ENCODE measurements at places on chromosomes 1 and 21.
A peak's percentile ranks its signal among the peaks of the same experiment; 100 is the strongest.

GRCh38 chr1:99370476-99370875 lies 106.2 kb downstream of the PLPPR4 start:
- no peak for DNase-seq

GRCh38 chr1:47638713-47639112 lies 200.9 kb downstream of the FOXD2 start:
- DNase-seq: no peak

DNA sequence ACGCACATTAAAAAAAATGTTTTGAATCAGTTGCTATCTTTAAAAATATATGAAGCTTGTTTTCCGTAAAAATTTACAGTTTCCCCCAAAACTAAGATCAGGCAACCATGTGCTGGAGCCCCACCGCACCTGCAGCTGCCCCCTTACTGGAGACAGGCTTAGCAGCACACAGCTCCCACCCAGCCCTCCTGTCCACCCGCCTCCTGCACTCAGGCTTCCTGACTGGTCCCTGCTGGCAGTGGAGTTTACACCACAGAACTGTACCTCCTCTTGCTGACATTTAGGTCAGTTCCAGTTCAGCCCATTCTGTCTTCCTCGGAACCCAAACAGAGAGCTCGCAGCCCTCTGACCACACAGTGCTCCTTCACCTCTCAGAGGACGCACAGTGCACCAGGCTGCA lies 2.1 kb downstream of the GPR161 start:
- DNase-seq: no peak

- DNase-seq: no peak
Measured at GRCh38 chr1:58755468-58755872, 28.4 kb downstream of the JUN start.

DNA sequence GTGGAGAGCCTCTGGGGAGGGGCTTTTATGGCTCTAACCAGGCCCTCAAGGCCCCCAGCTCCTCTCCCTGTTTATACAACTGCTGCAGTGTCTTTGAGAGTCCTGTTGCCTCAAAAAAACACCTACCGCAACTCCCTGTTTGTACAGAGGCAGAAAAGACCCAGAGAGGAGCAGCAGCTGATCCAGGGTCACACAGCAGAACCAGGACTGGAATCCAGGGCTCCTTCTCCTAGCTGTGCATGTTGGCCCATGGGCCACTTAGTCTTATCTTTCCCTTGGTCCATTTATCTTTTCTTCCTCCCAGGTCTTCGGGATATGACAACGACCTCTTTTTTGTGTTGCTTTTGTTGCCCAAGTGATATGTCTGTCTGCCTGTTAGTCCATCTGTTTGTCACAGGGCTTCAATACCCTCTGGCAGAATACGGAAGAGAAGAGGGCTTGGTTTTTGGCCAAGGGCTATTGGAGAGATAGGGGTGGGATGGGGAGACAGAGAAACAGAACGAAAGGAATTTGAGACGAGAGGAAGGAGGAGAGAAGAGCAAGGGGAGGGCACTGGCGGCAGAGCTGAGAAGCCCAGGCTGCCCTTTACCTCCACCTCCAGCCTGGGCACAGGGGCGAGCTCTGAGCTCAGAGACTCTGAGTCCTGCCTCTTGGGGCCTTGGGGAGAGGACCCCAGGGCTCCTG lies 33.5 kb upstream of the WASF2 start:
- DNase-seq: no peak

DNA sequence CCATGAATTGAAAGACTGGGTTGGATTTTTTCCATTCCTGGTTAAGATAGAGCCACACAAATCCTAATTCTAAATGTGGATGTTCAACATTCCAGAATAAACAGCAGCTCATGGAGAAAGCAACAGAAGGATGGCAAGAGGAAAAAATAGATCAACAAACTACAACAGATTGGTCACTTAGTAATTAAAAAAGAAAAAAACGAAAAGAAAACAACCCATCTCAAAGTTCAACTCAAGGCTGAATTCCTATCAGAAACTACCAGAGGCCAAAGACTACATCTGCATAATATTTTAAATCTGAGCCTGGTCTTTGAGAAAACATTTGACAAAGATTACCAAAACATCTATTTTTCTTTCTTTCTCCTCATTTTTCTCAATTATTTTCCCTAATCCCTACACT lies 69.9 kb downstream of the TGFBR3 start:
- DNase-seq: no peak

DNA sequence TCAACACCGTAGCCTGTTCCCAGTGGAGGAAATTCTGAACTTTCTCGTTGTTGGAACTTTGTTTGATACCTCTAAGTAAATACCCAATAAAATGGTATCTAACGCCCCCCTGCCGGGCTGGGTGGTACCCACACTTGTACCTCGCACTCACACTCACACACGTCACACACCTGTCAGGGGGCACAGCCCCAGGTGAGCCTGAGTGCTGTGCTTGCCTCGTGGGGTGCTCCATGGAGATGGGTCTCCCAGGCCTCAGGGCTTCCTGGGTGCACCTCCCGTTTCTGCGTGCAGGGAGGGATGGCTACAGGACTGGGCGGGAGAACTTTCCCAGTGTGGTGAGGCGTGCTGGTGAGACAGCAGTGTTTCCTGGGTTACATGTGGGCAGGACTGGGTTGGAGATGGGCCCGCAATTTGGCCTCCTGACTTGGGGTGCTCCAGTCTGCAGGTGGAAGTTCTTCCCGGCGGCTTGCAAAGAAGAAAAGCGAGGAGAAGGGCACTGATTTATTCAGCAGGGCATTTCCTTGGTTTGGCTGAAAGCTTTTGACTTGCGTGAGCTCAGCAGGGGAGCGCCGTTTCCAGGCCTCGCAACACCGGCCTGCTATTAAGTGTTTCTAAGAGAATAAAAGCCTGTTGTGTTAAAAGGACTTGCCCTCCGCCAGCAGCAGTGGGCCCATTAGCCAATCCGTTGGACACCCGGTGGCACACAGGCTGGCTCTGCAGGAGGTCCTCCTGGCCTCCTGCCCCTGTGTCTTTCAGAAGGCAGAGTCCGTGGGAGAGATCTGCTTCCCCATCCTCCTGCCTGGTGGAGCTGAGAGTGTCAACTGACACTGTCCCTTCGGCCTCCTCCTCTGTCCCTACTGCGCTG lies 79.7 kb downstream of the KIF26B start:
- peak; percentile 19 for DNase-seq

GRCh38 chr1:157496121-157496526 lies 56.2 kb downstream of the FCRL5 start:
- DNase-seq: no peak

GRCh38 chr1:37741662-37742061 lies 23.3 kb downstream of the EPHA10 start:
- no peak for DNase-seq

GRCh38 chr1:202648605-202649226 lies 61.5 kb downstream of the SYT2 start:
- DNase-seq: no peak

DNA sequence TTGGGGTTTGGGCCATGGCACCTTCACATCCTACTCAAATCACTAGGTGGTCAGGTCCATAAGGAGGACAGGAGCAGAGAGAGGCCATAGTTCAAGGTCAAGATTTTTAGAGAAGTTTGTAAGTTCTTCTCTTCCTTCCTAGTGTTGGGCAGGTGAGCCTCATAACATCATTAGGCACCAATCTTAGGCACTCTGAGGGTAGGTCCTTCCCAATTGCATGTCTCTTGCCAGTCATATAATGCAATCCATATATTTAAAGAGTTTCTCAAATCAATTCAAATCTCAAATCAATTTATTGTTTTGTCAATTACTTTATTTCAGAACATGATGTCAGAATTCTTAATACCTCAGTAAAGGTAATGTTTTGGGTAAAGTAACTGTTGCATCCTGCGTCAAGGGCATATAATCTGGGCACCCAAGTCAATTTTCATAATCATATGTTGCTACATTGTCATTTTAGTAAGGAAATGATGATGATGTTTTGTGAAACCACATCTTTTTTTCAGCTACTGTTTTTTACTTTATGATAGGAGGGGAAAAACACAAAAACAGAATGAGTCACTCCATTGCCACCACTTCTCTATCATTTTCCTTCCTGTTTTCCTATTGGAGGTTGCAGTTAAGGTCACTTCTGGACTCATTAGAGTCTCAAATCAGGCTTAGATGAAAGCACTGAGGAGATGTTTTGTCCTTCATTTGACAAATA lies 122.7 kb downstream of the UCHL5 start:
- DNase-seq: no peak

GRCh38 chr1:212608959-212609700 lies 569 bp downstream of the ATF3 start:
- peak; percentile 52 for DNase-seq

DNA sequence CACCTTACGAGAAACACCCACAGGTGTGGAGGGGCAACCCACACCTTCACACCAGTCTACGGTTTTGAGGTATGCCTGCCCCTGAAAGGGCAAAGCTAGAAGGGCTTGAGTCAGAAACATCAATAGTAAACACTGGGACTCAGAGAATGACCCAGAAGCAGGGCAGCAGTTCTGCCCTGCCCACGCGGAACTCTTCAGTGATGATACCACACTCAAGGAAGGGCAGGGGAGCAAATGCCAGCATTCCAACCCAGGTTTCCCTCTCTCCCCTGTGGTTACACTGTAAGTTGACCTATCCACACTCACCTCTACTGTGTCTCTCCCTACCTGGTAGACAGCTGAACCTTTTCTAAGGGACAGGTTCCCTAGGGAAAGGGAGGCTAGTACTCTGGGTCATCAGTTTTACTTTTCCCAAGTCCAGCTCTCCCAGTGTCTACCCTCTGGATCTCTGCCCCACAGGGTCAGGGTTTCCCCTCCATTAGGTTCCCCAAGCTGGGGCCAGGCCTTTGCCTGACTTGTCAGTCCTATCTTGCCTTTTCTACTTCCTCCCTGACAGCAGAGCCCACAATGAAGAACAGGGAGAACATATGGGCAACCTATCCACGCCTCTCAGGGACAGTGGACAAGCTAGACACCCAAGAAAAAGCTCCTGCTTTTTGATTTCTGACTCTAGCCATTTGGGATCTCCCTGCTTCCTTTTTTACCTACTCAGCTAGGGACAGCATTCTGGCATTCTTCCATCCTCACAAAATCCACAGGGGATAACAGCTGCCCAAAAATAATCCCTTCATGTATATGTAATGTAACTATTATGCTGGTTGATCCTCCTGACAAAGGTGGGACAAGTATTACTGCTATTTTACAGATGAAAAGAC lies 3.0 kb downstream of the F11R start:
- no peak for DNase-seq

DNA sequence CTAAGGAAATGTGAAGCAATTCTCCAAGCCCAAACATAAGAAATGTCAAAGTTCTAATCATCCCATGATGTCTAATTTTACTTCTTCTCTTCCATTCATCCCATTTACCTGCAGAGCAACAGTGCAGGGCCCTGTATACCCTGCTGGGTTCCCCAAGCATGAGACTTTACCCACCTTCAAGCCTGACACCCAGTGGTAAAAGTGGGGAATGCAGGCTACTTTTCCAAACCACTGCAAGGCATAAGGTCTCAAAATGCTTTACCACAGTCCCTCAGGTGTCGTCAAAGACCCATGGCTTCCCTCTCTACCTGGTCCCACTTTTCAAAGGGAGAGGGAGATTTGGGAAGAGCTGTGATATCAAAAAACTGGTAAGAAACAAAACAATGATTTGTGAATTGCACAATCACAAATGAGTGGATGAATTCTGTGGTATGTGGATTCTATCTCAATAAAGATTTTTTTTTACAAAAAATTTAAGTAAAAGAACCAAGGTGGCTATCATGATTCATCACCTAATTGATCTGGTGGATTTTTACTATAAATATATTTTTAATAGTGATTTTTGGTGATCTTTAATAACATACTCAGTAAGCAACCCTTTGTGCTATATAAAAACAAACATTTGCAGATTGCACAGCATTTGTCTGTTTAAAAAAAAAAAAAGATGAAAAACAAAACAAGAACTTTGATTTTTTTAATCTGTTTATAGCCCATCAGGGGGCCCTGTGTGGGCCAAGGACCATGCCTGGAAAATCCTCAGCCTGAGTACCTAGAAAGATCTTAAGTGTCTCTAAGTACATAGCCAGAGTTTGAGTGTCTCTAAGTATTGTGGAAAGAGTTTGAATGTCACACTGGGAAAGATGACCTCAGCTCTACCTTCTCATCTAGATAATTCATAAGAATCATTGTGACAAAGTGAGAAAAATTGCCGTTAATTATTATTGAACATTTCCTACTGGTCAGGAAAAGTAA lies 73.1 kb upstream of the GJB5 start:
- peak; percentile 10 for DNase-seq

DNA sequence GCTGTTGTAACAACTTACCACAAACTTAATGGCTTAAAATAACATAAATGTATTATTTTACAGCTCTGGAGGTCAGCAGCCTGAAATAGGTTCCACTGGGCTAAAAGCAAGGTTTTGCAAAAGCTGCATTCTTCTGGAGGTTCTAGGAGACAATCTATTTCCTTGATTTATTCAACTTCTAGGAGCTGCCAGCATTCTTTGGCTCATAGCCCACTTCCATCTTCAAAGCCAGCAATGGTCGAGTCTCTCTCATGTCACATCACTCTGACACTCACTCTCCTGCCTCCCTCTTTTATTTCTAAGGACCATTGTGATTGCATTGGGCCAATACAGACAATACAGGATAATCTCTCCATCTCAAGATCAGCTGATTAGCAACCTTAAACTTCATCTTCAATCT lies 15.1 kb upstream of the FOXJ3 start:
- DNase-seq: no peak
